ENCODE measurements at places on chromosomes 3 and 15. TPM values are rescaled to one million over a fixed set of nuclear protein-coding genes. Genes with fewer than 3 reads are reported as not detected.
A peak's percentile ranks its signal among the peaks of the same experiment; 100 is the strongest.

DNA sequence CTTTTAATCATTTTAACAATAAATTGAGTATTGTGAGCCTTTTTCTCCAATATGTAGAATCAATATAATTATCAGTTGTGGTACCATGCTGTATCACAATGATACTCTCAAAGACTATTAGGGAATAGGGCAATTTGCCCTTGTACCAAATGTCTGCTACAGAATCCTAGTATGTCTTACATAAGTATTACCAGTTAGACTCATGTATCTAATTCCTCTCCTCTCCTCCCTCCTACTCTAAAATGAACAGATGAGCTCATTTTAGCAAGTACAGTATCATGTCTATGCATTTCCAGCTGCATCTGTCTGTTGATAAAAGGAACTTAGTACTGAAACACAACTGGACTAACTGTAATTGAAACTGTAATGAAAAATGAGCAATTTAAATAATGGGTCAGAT, 124.3 kb upstream of the ATP11B start:
- DNase-seq: no peak

The SYNPR gene
- total RNA-seq: 13.3 TPM

DNA sequence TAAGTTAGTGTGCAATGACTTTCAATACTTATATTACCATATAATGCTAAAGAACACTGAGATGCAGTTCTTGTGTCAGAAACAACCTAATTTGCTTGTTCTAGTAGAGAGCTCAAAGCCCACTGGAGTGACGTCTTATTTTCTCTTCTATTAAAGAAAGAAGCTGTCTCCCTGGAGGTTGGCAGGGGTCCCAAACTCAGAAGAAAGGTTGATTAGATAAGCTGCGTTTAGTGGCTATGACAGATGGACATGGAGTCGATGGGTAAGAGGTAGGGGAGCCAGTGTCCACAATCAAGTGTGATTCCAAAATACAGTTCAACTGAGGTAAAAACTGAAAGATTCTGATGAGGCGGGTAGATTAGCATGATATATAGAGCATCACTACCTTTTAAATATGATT, 363.6 kb downstream of the NLGN1 start:
- DNase-seq: no peak

DNA sequence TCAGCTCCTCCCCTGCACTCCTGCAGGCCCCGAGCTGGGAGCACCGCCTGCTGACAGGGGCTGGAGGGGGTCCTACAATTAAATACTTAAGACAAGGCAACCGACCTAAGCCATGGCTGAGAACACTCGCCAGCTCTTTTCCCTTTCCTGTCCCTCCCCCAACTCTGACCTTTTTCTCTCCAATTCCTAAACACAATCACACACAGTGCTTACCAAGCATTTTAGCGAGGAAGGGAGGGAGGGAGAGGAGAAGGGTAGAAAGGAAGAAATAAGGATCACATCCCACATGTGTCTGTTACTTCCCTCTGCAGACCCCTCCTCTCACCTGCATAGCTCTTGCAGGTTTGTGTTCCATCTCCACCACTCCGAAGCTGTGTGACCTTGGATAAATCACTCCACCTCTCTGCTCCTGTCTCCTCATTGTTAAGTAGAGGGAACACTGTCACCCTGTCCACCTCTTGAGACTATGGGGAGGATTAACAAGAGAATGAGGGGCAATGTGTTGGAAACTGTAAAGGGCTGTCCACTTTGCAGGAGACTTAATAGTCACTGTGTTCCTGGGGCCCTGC, 63.6 kb downstream of the CYP11A1 start:
- no peak for DNase-seq

GRCh38 chr15:95698951-95699350, 631.5 kb upstream of the NR2F2 start:
- DNase-seq: no peak

GRCh38 chr3:52715714-52716305, 9.9 kb downstream of the SPCS1 start:
- DNase-seq: no peak

The FAM107A gene
- total RNA-seq: 38.0 TPM

The CYP11A1 gene
- 1.5 TPM for total RNA-seq

The GOLGA8A gene
- total RNA-seq: 18.3 TPM

The ESYT3 gene
- total RNA-seq: 1.9 TPM

GRCh38 chr3:37862903-37863815, 1.5 kb downstream of the CTDSPL start:
- peak; percentile 31 for DNase-seq

DNA sequence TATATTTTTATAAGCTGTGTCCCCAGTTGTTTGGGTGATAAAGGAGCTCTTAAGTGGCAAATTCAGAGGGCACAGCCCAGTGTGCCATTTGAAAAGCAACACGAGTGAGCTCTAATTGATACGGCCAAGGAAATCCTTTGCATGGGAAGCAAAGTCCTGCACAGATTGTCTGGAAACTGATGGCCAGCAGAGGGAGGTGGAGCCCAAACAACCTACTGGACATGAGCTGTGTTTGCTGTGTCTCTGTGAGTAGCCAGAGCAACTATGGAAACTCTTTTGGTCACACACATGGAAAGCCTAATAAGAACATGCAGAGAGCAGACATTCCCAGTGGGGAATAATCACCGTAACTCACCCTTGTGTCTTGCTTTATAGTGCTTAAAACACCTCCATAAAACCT, 24.4 kb downstream of the ONECUT1 start:
- DNase-seq: no peak

The PDZRN3 gene
- total RNA-seq: 72.0 TPM

The GOLGA6L10 gene
- total RNA-seq: not detected

The GPR87 gene
- total RNA-seq: not detected

DNA sequence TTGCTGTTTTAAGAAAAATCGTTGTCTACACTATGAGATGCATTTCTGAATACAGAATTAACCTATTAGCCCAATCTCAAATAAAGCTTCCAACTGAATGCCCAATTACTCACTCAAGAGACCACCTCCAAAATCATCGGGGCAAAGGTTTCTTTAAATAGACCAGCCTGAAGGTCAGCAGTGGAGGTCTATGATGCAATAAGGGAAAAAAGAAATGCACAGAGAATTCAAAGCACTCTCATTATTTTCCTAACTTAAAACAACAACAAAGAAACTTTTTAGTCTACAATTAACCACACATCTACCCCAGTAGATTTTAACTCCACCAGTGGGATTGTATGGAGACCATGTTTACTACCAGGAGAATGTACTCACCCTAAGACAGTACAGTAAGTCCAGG, 657.7 kb upstream of the CCDC54 start:
- DNase-seq: no peak

The IGSF10 gene
- total RNA-seq: 15.5 TPM

- DNase-seq: no peak
Measured at GRCh38 chr15:55383687-55384086, 24.5 kb downstream of the CCPG1 start.

GRCh38 chr3:52091586-52092270, 35.4 kb upstream of the DUSP7 start:
- DNase-seq: no peak

- DNase-seq: no peak
Measured at GRCh38 chr3:171712171-171712938, 97.9 kb downstream of the PLD1 start.

The PLSCR5 gene
- not detected for total RNA-seq

- DNase-seq: no peak
Measured at GRCh38 chr3:149356630-149357029, 20.8 kb downstream of the TM4SF1 start.

The ZMYND10 gene
- total RNA-seq: 0.20 TPM

GRCh38 chr15:35725353-35725752, 179.4 kb upstream of the DPH6 start:
- DNase-seq: no peak

The SLC22A13 gene
- total RNA-seq: 0.29 TPM

- DNase-seq: no peak
Measured at GRCh38 chr3:166388321-166388720, 551.1 kb upstream of the BCHE start.

- no peak for DNase-seq
Measured at GRCh38 chr15:74528876-74529275, 12.1 kb upstream of the ARID3B start.

The ZIC1 gene
- total RNA-seq: not detected

- DNase-seq: no peak
Measured at GRCh38 chr3:76664816-76665215, 375.1 kb upstream of the ROBO2 start.

- DNase-seq: no peak
Measured at GRCh38 chr3:174158674-174159073, 700.5 kb upstream of the NAALADL2 start.

The MAP2K5 gene
- total RNA-seq: 16.6 TPM

DNA sequence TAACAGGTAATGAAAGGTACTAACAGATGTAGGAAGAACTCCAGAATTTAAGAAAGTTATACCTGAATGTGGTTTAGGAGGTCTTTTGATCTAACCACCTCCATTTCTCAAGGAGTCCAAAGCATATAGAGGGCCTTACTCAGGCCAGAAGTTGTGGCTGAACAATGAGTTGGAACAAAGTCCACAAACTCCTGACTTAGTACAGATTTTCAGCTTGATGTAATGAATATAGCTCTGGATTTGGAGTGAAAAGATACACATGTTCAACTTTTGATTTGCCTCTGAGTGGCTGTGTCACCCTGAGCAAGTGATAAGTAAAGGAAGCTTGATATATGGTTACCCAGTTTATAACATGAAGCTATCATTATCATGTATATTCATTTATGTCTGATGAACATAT, 390.1 kb downstream of the LPP start:
- no peak for DNase-seq

DNA sequence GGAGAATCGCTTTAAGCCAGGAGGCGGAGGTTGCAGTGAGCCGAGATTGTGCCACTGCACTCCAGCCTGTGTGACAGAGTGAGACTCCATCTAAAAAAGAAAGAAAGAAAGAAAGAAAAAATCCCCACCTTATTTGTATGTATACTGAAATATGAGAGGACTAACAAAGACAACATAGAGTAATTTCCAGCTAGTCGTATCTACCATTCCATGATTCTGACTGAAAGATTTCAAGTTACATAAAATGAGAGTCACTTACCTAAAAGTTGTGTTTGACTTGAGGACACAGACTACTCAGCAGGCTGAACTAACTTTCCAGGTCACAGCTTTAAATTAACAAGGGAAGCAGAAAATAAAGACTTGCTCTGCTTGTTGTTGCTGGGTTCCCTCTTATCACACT, 18.8 kb upstream of the PRKCI start:
- no peak for DNase-seq

The AGBL1 gene
- not detected for total RNA-seq

DNA sequence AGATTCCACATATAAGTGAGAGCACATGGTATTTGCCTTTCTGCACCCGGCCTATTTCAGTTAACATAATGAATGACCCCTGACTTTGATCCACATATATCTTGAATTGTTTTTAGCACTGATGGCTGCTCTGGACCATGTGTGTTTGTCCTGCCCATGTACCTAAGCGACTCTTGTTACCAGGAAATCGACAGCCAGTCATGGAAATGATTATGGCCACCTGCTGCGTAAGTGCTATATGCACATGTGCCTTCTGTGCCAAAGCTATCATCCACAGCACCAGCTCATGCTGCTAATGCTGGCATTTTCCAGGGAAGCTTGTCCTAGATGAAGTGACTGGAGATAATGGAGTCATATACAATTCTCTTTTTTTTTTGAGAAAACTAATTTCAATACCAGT, 103.7 kb downstream of the PEX5L start:
- DNase-seq: no peak

The LSMEM2 gene
- total RNA-seq: 15.7 TPM

DNA sequence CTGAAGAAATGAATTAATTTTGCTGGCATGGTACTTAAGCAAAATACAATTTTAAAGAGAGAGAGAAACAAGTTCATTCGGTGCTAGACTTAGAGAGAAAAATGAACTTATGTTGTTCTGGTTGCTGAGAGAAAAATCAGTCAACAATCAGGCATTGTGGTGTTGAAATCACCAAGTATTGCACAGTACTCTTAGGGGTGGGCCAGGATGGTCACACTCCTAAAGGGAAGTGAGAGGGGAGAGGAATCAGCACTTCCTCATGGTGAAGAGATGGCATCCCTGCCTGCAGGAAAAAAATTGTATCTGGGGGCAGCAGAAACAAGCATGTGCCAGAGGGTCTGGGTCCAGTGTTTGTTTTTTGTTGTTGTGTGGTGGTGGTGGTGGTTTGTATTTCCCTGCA, 7.0 kb upstream of the DMXL2 start:
- no peak for DNase-seq

The AGTR1 gene
- total RNA-seq: 10.7 TPM

The MESP2 gene
- total RNA-seq: 0.29 TPM

The CYP1A2 gene
- not detected for total RNA-seq

The FSD2 gene
- total RNA-seq: 114 TPM

DNA sequence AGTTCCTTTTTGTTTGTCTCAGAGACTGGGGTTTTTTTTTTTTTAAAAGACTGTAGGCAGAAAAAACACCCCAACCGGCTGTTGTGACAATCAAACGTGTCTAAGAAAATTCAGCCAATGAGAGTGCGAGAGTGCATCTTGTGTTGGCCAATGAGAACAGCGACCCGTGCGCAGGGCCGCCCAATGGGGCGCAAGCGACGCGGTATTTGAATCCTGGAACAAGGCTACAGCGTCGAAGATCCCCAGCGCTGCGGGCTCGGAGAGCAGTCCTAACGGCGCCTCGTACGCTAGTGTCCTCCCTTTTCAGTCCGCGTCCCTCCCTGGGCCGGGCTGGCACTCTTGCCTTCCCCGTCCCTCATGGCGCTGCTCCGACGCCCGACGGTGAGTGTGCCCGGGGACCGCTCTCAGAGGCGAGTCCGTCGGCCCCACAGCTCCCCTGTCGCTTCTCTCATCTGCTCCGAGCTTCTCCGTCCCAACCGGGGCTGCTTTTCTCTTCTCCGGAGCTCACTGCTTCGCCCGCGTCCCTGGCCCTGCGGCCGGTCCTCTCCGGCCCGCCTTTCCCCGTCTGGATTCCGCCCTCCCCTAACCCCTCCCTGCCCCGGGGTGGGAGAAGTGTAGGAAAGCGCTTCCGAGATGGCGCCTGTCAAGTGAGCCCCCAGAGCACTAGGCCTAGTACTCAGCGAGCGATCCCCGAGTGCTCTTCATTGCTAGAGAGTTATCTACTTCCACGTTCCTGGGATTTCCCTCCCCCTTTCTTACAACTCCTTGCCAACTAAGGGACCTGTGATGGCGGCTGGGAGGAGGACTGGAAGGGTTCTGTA, at the start of gene CCNB2:
Gene CCNB2, plus strand, starts transcription at position 235 of the 821 bp plus-strand sequence. Its CDS starts 123 bp downstream, at position 358.
- peak; percentile 93 for DNase-seq

GRCh38 chr3:112979244-112979832, 4.4 kb upstream of the CD200R1 start:
- no peak for DNase-seq

- peak; percentile 87 for DNase-seq
Measured at GRCh38 chr3:141686466-141687291, 51.4 kb upstream of the RNF7 start.

Data from right cardiac atrium (tissue), 5 donors.